Bronchial smooth muscle cell (primary cell): ENCODE measurements at places on chromosomes 12 and 14. TPM values are rescaled to one million over a fixed set of nuclear protein-coding genes. Genes with fewer than 3 reads are reported as not detected.

Gene ZFYVE26
- total RNA-seq, result 12.9 and 13.1 TPM in 2 replicates

Gene DNAI7
- total RNA-seq, result 0.16 and 0.34 TPM in 2 replicates

Gene CYP46A1
- total RNA-seq, result 0.47 and 1.4 TPM in 2 replicates

Gene PLEKHG7
- total RNA-seq, result not detected in 2 replicates

Gene RERGL
- total RNA-seq, result not detected in 2 replicates

Gene ACOT6
- not detected in 2 replicates for total RNA-seq

Gene TCL1B
- total RNA-seq, result not detected in 2 replicates

Gene PSMC1
- 120 and 139 TPM in 2 replicates for total RNA-seq

Gene OAS3
- 1.9 TPM in 2 replicates for total RNA-seq

Gene KRT3
- total RNA-seq, result not detected in 2 replicates

Gene SVOP
- not detected in 2 replicates for total RNA-seq

Gene NOXRED1
- 0.26 and 0.32 TPM in 2 replicates for total RNA-seq

Gene CIROP
- total RNA-seq, result 1.3 and 4.6 TPM in 2 replicates

Gene CARMIL3
- total RNA-seq, result under 0.01 and 0.17 TPM in 2 replicates

Gene SLC17A8
- 0.16 TPM in 1 of 2 replicates, not detected in the other for total RNA-seq

Gene TBC1D30
- total RNA-seq, result 0.32 and 0.43 TPM in 2 replicates

Gene OR4E2
- not detected in 2 replicates for total RNA-seq

Gene APOF
- not detected in 2 replicates for total RNA-seq

Gene AMN
- under 0.01 and 0.09 TPM in 2 replicates for total RNA-seq

Gene PIK3C2G
- total RNA-seq, result not detected in 2 replicates

Gene CD163
- total RNA-seq, result not detected in 2 replicates

Gene STXBP6
- total RNA-seq, result 3.9 and 7.6 TPM in 2 replicates

Gene BCL11B
- under 0.01 TPM in 2 replicates for total RNA-seq

Gene TPPP2
- not detected in 2 replicates for total RNA-seq

Gene ALG10B
- total RNA-seq, result 0.60 and 1.3 TPM in 2 replicates

Gene CMAS
- 12.5 and 21.3 TPM in 2 replicates for total RNA-seq

Gene HCAR3
- not detected in 2 replicates for total RNA-seq

Gene KRT77
- not detected in 2 replicates for total RNA-seq

Gene PDZRN4
- total RNA-seq, result under 0.01 TPM in 1 of 2 replicates, not detected in the other

Gene RD3L
- total RNA-seq, result not detected in 2 replicates

Gene FAM181A
- total RNA-seq, result not detected in 2 replicates

Gene CBLN3
- 3.5 and 4.8 TPM in 2 replicates for total RNA-seq

Gene WNT1
- total RNA-seq, result not detected in 2 replicates

Gene DPY19L2
- total RNA-seq, result 0.63 and 4.8 TPM in 2 replicates

Gene CLEC1B
- total RNA-seq, result not detected in 2 replicates
